ENCODE measurements at places on chromosomes 2 and 18.

GRCh38 chr18:38565513-38565912 lies 999.9 kb upstream of the CELF4 start:
- no peak for DNase-seq

GRCh38 chr2:151614159-151614558 lies 120.1 kb downstream of the NEB start:
- no peak for DNase-seq

GRCh38 chr18:31386741-31387140 lies 10.2 kb downstream of the DSG4 start:
- no peak for DNase-seq

DNA sequence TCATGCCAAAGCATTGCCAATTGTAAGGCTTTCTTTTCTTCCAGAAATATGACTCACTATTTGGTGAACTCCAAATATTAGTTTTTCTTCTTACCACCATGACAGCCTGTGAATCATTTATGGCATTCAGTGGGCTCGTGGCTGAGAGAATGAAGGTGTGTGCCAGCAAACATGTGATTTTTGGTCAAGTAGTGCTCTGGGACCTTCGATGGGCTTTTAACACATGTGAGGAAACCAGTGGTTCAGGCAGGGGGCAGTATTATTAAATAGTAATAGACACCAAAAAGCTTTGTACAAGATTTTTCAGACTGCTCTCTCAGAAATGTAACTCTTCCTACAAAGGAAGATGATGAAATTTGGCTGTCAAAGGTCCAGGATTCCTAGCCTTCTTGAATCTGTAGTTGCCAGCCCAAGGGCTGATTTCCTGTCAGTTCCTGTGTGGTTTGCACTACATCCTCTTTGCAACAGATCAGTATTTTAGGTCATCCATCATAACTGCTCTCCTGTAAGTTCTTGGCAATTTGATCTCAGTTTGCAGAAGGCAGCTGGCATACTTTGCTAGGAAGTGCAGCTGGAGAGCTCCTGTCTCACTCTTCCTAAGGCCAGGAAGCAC lies 64.3 kb downstream of the BABAM2 start:
- peak; percentile 48 for DNase-seq

- no peak for DNase-seq
Observed at GRCh38 chr2:28335666-28336065, 57.0 kb upstream of the FOSL2 start.

- DNase-seq, result no peak
Observed at GRCh38 chr18:58438161-58438957, 190.5 kb downstream of the ALPK2 start.

DNA sequence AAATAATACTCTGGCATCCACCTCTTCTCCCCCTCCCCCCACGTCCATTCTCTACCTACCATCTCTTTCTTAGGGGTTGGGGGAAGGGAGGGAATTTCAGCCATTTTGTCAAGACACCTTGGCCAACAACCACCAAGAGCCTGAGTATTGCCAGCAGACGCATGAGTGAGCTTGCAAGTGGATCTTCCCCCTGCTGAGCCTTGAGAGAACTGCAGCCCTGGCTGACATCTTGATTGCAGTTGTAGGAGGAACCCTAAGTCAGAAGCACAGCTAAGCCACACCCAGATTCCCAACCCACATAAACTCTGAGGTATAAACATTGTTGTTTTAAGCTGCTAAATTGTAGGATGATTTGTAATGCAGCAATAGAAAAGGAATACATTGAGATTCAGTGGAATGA lies 165.6 kb downstream of the TMEFF2 start:
- no peak for DNase-seq

- DNase-seq, result no peak
Observed at GRCh38 chr18:25830787-25831186, 259.6 kb downstream of the SS18 start.

DNA sequence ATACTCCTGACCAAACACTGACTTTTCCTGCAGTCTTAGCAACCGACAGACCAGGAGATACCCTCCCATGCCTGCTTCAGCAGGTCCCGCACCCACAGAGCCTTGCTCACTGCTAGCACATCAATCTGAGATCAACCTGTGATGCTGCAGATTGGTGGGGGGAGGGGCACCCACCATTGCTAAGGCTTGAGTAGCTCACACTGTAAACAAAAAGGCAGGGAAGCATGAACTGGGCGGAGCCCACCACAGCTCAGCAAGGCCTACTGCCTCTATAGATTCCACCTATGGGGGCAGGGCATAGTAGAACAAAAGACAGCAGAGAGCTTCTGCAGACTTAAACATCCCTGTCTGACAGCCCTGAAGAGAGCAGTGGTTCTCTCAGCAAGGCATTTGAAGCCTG lies 109.7 kb downstream of the SP100 start:
- DNase-seq, result no peak

- no peak for DNase-seq
Observed at GRCh38 chr2:208366215-208367127, 40.1 kb upstream of the PTH2R start.

DNA sequence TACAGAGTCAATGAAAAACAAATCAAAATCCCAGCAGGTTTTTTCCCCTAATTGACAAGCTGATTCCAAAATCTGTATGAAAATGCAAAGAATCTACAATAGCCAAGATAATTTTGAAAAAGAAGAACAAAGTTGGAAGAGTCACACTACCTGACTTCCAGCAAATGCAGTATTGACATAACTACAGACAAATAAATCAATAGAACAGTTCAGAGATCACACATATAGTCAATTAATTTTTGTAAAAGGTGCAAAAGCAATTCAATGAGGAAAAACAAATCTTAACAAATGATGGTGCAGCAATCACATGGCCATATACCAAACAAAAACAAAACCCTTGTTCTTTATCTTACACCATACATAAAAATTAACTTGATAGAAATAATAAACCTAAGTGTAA lies 74.6 kb upstream of the ST8SIA5 start:
- DNase-seq, result no peak
